Glutamatergic neuron (in vitro differentiated cells): ENCODE measurements at places on chromosomes 3 and 15.

DNA sequence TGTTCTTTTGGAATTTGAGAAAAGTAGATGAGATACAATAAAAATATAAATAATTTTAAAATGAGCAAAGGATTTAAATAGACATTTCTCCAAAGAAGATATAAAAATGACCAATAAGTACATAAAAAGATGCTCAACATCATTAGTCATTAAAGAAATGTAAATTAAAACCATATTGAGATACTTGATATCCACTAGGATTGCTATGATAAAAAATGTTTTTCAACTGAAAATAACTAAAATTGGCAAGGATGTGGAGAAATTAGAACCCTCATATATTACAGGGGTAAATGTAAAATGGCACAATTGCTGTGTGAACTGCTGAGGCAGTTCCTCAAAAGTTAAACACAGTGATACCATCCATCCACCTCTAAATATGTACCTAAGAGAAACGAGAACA lies 38.8 kb downstream of the LRRFIP2 start:
- no peak for DNase-seq

DNA sequence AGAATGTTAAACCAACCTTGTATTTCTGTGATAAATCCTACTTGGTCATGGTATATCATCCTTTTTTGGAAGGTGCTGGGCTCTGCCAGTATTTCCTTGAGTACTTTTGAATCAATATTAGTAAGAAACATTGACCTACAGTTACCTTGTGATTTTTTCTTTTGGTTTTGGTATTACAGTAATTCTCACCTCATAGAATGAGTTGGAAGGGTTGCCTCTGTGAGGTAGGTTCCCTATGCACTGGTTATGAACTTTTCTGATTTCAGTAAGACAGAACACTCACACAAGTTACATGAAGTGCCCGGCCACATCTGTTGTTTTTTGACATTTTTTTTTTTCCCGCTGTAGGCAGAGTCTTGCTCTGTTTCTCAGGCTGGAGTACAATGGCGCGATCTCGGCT lies 20.0 kb downstream of the PCCB start:
- no peak for DNase-seq

DNA sequence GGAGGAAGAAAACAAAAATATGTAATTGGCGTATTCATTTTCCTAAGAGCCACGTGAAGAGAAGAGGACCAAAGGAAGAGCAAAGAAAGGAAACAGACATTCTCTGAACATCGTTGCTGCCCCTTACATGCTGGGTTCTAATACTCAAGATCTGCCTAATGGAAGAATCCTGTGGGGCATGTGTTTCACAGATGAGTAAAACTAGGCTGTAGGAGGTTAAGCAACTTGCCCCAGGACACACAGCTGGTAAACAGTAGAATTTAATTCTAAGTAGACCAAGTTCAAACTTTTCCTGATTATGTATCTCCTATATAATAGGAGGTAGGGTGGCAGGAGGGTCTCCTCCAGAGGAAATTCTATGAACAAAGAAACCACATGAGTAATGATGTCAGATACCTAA lies 106.1 kb upstream of the TNFAIP8L3 start:
- no peak for DNase-seq

- DNase-seq: peak; percentile 82
Measured at GRCh38 chr3:9915254-9916141, 1.4 kb upstream of the IL17RC start.

- no peak for DNase-seq
Measured at GRCh38 chr3:9198261-9198660, 51.2 kb downstream of the SRGAP3 start.

GRCh38 chr3:45387636-45388348 lies 584 bp upstream of the LARS2 start:
- DNase-seq: no peak
